ENCODE measurements at places on chromosomes 5 and 9.

DNA sequence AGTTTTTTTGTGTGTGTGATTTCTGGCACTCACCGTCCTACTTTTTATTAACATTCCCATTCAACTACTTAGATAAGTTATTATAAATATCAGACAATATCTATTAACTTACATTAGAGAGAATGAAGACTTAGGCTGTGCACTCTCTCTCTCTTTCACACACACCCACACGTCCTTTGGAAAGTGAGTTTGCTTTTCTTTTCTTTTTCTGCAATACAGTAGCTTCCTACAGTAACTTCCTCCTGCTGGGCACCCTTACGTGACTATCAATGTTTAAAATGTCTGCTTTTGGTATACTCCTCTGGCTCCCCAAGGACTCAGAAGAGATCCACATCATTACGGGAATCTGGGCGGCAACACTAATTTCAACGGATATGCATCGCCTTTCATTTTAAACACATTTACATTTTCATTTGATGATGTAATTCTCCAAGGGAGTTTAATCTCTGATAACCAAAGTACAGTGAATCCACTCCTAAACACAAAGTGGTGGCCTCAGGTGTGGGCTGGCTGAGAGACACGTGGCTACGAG, 179.5 kb downstream of the MAPKAP1 start:
- no peak for DNase-seq

DNA sequence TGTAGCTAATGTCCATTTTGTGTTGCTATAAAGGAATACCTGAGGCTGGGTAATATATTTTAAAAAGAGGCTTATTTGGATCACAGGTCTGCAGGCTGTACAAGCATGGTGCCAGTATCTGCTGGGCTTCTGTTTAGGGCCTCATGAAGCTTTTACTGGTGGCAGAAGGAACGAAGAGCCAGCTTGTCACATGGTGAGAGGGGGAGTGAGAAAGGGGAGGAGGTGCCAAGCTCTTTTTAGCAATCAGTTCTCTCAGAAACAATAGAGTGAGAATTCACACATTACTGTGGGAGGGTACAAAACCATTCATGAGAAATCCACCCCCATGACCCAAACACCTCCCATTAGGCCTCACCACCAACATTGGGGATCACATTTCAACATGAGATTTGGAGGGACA, 340.9 kb downstream of the RASEF start:
- DNase-seq: no peak

DNA sequence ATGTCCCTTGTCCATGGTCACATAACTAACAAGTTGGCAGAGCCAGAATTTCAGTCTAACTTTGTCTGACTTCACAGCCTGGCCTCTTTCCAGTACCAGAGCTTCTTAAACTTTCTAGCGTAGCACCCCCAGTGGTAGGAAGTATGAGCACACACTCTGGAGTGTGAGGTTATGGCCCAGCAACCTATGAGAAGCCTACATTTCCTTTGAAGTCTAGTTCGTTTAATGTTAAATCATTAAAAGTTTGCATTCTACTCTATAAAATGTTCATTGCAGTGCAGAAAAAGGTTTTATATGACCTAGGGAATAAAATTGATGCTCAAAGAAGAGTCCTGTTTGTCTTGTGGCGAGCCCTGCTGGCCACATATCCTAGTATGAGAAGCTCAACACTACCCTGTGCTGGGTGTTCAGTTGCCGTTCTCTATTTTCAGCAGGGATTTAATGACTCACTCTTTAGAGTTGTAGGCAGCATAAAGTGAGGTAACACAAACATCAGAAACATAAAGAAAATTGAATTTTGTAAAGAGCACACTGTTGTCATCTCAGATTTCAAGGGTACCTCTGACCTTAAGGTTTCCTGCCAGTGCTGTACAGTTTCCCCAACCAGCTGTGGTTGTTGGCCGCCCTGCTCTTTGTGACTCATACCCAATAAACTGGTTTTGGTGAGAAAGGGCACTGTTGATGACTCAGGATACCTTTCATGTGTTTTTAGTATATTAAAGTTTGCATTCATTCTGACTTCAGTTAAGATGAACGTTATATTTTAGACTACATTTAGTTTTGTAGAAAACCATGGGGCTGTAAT, 14.3 kb downstream of the MCCC2 start:
- DNase-seq: no peak

DNA sequence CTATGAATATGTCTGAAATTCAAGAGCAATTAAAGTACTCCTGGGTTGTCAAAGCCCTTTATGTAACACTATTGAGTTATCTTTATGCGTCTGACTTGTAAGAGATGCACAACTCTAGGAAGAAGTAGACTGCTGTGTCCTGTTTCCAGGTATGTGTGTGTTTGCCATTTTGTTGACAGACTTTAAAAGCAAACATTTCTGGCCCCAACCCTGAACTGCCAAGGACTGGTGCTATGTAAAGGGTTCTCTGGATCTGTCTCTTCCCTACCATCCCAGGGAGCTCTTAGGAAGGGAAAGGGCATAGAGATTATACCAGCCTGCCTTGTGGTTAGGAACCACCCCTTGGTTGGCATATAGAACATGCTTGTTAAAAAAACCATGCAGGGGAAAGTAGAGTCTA, 12.1 kb downstream of the SLC22A5 start:
- no peak for DNase-seq

GRCh38 chr5:72955143-72955767, 586 bp upstream of the FCHO2 start:
- no peak for DNase-seq

GRCh38 chr9:137114613-137115393, at the start of gene DPP7:
TSS of gene DPP7 (minus strand) at chr9:137114733. CDS start at chr9:137114713, 20 bp downstream.
- DNase-seq: no peak
